WTC11 (cell line): ENCODE measurements at places on chromosomes 6 and 20.

DNA sequence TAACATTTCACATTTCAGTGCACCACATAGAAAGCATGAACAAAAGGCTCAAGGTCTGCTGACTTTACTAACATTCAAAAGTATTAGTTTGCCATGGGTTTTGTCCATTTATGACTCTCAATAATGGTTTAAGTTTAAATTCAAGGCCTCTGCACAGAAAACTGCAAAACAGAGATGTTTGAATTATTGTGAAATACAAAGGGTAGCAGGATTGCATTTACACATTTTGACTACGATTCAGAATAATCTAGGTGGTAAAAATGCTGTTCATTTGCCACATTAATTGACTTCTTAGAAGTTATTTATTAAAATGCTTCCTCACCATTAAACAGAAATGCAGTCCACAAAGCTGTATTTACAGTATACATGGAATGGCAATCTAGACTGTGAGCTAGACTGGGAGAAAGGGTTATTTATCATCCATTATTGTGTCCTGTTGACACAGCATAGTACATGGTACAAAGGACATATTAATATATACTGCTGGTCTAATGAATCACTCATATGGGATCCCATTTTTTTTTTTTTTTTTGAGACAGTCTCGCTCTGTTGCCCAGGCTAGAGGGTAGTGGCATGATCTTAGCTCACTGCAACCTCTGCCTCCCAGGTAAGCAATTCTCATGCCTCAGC lies 18.0 kb downstream of the USP49 start:
- DNase-seq = no peak

GRCh38 chr6:52497652-52498408 lies 77.7 kb downstream of the EFHC1 start:
- DNase-seq = no peak

DNA sequence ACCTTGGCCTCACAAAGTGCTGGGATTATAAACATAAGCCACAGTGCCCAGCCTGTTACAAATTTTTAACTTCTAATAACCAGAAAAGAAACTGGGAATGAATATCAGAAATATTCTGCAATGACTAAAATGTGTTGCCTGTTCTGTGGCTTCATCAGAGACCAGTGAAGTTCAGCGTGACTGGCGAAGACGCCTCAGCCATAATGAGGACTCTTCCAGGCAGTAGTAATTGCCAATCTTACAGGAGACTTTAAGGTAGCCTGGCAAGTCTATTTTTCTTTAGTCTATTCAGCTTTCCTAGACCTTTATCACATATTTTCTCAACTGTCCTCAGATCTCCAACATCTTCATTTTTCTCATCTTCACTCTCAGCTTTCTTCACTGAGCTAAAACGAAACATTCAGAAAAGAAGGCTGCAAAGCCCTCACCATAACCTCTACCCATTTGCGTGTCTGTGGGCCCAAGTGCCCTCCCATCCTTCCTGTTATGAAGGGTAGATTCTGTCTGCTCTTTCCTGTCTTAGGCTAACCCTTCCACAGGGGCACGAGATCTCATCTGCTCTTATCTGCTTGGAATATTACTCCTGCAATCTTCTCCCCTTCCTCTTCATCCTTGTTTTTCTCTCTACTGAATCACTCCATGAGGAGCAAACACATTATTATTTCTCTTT lies 42.0 kb upstream of the OLIG3 start:
- DNase-seq = no peak

GRCh38 chr20:52172392-52173047 lies 19.1 kb downstream of the ZFP64 start:
- no peak for DNase-seq

DNA sequence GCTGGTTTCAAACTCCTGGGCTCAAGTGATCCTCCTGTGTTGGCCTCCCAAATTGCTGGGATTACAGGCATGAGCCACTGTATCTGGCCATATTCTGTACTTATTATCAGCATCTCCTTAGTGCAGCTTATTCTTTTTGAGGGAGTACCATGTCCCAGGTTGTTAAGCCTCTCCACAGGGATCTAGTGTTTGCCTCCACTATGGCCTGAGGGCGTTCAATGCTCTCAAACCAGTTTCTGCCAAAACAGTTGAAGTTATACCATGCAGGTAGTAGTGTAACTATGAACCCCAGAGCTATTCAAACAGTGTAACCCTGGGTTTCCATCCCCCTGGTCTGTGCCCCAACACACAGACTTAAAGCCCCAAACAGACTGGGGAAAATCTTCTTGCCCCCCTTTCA lies 81.7 kb downstream of the BACH2 start:
- DNase-seq = no peak

DNA sequence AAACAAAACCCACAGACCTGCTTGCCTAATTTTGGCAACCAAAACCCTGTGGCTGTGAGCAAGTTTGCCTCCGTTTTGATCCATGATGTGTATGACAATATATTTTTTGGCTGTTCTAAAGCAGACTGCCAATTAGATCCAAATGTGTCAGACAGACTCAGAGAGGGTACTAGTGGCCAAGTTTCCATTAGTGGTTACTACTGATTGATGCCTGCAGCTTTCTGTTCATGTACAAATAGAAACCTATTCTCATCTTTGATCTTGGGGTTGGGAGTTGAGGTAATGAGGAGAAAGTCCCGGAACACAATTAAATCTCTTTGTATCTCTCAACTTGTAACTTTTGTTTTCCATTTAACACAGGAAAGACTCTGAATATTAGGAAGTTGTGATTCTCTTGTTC lies 100.9 kb downstream of the RNF144B start:
- no peak for DNase-seq

GRCh38 chr6:142871910-142872331 lies 73.1 kb downstream of the HIVEP2 start:
- DNase-seq = no peak

DNA sequence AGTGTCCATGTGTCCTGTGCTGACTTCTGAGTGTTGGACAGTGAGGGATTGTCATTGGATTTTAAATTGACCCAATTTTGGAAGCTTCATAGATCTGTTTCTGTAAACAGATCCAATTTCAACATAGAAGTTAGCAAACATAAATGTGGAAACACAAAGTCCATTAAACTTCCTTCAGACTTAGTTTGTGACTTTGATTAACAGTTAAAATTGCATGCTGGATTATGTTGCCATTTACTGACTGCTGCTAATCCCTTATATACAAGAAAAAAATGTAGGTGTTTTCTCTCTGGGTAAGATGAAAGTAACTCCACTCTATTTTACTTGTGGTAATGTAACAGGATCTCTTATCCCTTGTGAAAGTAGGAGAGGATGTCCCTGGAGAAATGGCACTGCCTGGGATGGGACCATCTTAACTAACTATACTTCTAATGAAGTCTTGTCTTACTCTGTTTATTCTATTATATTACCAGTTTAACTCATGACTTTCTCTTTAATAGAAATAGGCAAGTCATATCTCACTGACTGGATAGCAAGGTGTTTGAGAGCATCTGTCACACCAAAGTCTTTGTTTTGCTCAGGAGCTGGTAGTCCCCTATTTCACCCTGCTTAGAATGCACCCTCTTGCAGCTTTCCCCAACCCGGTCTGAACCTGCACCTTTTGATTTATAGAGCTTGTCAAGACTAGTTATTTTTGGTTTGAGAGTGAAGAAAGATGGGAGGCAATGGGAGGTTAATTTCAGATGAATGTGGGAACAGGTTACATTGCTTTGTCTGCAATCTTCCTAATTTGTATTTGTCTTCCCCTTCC lies 7.2 kb downstream of the TPX2 start:
- no peak for DNase-seq

- no peak for DNase-seq
Measured at GRCh38 chr6:159118924-159119323, 50.3 kb upstream of the FNDC1 start.

GRCh38 chr6:157561929-157562810 lies 181.2 kb downstream of the ZDHHC14 start:
- DNase-seq = no peak
